Stimulated activated CD4-positive, alpha-beta T cell treated with anti-CD3 and anti-CD28 coated beads, Interleukin-1b, Interleukin-23, amount 100 ng/mL, for 48 hours (primary cell): ENCODE measurements at places on chromosomes 1 and 21.

DNA sequence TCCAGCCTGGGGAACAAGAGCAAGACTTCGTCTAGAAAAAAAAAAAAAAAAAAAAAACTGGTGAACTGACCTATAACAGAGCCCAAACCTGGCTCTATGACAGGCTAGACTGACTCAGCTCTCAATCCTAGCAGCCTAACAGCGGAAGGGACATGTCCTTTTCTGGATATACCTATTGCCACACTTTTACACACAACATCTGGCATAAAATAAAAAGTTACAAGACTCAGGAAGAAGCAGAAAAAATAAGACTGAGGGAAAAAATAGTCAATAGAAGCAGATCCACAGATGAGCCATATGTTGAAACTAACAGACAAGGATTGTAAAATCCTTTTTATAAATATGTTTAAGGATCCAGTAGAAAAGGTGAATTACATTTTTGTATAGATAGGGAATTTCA, 57.5 kb upstream of the IPO9 start:
- no peak for DNase-seq

GRCh38 chr1:25643929-25644328, 27.3 kb downstream of the MAN1C1 start:
- DNase-seq, result no peak

DNA sequence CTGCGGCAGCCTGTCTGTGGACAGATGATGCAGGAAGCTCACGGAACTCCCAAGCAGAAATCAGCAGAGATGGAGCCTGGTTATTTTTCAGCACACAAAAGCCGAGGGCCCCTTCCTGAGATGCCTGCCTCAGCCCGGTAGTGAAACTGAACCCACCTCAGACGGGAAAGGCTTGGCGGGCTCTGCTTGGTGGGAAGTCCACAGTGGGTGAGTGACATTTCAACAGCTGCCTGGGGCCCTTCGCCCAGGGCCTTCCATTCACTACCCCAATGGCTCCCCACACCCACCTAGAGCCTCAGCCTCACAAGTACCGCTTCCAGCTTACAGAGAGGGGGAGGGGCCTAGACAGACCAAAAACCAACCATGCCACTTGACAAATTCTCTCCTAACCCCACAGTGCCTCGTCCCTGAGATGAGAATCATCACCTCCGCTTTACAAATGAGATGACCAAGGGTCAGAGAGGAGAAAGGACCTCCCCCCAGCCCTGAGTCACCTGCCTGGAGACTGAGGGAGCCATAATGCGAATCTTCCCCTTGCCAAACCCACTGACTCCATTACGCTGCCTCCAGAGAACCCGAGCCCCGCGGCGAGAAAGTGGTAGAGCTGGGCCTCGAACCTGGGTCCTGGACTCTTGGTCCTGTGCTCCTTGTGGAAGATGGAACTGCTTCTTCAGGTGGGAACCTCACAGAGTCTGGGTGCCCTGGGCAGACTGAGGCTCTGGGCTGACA, 3.4 kb upstream of the ECE1 start:
- DNase-seq, result peak; percentile 93

DNA sequence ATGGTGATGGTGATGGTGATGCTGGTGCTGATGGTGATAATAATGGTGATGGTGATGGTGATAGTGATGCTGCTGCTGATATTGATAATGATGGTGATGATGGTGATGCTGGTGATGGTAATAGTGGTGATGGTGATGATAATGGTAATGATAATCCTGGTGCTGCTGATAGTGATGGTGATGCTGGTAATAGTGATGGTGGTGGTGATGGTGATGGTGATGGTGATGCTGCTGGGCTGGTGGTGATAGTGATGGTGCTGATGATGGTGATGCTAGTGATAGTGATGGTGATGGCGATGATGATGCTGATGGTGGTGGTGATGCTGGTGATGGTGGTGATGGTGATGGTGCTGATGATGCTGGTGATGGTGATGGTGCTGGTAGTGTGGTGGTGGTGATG, 58.4 kb upstream of the IGSF21 start:
- DNase-seq, result no peak

GRCh38 chr1:65045022-65045817, 78.9 kb upstream of the JAK1 start:
- no peak for DNase-seq

GRCh38 chr1:2623571-2624337, 9.1 kb downstream of the MMEL1 start:
- DNase-seq, result no peak

DNA sequence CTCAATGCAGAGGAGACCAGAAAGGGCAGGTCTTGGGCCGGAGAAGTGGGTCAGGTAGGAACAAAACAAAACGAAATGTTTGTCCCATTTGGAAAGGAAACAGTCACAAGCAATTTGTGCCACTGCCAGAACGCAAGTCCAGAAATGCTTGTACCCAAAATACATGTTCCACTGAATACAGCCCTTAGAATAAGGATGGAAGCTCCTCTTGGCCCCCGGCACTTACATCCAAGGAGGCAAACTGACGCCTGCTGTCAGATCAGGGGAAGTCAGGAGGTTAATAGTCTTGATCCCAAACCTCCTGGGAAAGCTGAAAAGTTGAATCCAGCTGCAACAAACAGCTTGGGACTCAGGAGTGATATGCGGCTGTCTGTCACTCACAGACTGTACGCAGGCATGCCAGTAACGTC, 75.9 kb upstream of the GALNT2 start:
- no peak for DNase-seq

DNA sequence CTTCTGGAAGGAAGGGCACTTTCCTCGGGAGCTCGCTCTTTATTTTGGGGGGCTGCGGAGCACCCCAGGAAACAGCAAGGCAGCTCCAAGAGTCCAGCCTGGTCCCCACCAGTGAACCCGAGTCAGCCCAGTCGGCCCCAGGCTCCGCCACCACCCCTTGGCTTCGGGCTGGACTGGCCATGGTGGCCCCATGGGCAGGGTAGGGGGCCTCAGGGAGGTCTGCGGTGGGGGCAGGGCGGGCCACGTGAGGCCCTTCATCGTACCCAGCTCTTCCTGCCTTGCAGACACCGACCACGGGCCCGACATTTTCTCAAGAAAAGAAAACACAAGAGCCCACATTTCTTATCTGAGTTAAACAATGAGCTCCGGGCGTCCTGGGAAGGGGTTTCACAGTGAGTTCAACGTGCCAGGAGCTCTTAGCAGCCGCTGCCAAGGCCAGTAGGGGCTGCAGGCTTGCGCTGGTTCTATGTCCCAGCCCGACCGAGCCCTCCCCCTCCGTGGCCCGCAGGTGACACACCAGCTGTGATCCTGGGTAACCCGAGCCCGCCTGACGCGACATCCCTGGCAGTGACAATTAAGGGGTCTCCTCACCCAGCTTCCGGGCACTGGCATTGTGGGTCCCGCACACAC, 66.2 kb downstream of the PRDM16 start:
- no peak for DNase-seq

DNA sequence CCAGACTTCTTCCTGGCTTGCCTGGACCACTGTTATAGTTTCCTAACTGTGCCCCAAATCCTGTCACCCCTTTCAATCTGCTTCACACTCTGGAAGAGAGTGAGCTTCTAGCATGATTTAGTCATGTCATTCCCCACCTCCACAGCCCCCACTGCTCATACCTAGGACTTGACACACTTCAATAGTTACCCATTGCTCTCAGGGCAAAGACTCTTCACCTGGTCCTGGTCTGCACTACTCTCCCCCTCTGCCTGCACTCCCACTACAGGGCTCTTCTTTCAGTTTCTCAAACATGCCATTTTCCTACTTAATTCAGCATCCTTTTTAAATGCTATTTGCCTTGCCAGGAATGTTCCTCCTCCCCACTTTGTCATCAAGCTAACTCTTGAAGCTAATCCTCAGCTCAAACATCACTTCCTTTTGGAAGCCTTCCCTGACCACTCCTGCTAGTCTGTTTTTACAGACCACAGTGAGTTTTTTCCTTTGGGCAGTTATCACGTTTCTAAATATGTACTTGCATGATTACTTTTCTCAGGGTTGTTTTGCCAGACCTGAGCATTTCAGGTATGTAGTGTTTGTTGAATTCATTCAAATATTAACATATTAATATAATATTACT, 24.7 kb downstream of the CYP2J2 start:
- no peak for DNase-seq

- DNase-seq, result no peak
Observed at GRCh38 chr21:28256837-28257236, 735.8 kb downstream of the LTN1 start.

- no peak for DNase-seq
Observed at GRCh38 chr1:41353744-41354143, 7.5 kb upstream of the FOXO6 start.

DNA sequence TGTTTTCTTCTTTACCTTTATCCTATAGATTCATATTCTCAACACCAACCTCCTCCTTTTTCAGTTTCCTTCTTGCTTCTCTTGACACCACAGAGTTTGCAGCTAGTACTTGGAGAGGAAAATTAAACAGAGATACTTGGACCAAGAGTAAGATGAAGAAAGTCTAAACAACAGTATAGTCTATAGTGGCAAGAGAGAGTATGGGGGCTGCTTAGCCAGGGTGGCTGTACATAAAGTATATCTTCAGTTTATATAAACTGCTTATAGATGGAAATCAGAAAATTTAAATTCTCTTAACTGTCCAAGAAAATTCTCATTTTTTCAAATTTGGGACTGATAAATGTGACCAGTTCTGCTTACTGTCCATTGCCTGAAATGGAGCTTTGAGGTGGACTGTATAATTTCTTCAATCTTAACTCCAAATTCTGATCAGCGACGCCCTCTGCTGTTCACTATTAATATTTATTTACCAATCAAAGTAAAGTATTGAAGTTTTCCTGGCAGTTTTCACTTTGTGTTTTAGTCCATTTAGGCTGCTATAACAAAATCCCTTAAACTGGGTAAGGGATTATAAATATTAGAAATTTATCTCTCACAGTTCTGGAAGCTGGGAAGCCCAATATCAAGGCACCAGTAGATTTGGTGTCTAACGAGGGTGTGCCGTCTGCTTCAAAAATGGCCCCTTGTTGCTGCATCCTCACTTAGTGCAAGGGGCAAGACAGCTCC, 14.8 kb upstream of the METTL18 start:
- DNase-seq, result no peak

GRCh38 chr1:37465593-37466517, 8.5 kb upstream of the ZC3H12A start:
- DNase-seq, result no peak
